ENCODE measurements at places on chromosomes 5 and 9.
A peak's percentile ranks its signal among the peaks of the same experiment; 100 is the strongest.

GRCh38 chr9:92720807-92721535 lies 43.7 kb downstream of the BICD2 start:
- no peak for DNase-seq

DNA sequence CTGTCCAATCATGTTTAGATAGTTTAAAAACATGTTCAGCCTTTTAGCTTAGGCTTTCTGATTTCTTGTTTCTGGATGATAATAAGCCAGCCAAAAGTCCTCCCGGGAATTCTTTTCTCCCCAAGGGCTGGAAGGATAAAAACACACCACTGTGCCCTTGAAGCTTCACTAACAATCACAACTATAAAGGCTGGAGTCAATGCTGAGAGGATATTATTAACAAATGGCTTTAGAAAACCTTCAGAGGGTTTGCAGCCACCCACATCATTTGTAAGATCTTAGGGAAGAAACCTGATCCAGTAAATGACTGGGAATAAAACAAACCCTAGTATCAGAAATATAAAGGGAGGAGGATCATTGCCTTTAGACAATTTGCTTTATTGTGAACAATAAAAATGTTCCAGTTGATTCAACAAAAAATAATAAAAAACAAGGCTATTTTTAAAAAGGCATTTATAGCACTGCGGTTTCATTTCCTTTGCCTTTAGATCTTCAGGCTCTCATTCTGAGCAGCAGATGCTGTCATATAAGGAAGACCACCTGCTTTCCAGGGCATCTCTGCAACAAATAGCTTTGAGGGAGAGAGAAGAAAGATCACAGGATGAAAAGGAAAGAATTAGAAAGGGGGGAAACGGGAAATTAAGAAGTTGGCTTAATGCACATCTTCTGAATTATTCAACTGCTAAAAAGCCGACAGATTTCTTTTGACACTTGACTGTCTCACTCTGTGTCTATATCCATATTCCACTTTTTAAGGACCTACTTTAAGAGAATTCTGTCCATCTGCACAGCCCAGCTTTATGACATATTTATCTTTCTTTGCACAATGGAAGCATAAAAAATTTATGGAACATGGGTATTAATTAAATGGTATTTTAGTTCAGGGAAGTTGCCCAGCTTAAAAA lies 277.2 kb upstream of the SLC24A2 start:
- no peak for DNase-seq

- no peak for DNase-seq
These were observed 1043.2 kb upstream of the WWC1 start for GRCh38 chr5:167248257-167248656.

GRCh38 chr5:5331848-5332247 lies 90.6 kb upstream of the ICE1 start:
- DNase-seq, result peak; percentile 75

GRCh38 chr5:141517880-141518617 lies 29.2 kb downstream of the PCDHGC5 start:
- no peak for DNase-seq

DNA sequence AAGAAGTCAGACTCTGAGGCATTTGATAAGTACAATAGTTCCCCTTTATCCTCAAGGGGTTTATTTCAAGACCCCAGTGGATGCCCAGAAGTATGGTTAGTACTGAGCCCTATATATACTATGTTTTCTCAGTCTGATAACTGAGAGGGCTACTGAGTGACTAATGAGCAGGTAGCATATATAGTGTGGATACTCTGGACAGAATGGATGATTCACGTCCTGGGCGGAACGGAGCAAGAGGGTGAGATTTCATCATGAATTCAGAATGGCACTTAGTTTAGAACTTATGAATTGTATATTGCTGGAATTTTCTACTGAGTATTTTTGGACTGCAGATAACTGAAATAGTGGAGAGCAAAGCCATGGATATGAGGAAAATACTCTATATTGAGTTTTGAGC lies 457.6 kb downstream of the PLK2 start:
- DNase-seq, result no peak

DNA sequence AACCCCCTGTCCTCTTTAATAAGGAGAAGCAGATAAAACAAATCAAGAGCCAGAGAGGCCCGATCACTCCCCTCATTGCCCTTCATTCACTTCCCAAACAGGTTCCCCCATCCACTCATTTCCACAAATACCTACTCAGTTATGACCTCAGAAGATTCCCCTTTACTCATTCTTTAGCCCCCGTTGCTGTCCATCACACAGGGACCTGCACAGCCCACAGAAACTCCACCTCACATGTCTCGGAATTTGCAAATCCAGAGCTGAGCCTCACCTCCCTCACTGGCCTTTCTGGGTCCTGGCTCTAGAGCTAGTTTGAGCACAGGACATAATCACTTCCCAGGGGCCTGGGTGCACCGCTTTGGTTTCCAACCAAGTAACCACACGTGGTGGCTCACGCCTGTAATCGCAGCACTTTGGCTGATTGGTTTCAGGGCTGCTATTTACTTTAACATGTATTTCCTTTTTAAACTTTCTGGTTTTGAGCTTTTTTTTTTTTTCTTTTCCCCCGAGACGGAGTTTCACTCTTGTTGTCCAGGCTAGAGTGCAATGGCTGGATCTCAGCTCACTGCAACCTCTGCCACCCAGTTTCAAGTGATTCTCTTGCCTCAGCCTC lies 17.8 kb downstream of the ATP6V0E1 start:
- DNase-seq, result no peak

DNA sequence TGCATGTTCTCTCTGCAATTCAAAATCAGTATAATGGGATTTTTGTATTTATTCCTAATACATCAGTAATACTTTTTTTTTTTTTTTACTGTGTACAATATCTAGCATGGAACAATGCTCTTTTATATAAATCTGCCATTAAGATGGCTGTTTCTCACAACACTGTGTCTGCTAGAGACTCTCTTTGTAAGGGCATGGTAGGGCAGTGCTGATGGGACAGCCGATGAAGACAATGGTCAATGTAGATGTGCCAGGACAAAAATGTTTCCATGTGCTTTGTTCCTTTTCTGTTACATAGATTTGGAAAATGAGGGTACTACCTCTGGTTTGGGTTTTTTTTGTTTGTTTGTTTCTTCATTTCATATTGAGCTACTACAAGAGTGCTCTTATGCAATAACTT lies 95.3 kb upstream of the ITGA2 start:
- DNase-seq, result no peak

- no peak for DNase-seq
These were observed 462.9 kb downstream of the SEMA5A start for GRCh38 chr5:9082996-9083395.

GRCh38 chr9:21777701-21778100 lies 24.7 kb upstream of the MTAP start:
- DNase-seq, result no peak

DNA sequence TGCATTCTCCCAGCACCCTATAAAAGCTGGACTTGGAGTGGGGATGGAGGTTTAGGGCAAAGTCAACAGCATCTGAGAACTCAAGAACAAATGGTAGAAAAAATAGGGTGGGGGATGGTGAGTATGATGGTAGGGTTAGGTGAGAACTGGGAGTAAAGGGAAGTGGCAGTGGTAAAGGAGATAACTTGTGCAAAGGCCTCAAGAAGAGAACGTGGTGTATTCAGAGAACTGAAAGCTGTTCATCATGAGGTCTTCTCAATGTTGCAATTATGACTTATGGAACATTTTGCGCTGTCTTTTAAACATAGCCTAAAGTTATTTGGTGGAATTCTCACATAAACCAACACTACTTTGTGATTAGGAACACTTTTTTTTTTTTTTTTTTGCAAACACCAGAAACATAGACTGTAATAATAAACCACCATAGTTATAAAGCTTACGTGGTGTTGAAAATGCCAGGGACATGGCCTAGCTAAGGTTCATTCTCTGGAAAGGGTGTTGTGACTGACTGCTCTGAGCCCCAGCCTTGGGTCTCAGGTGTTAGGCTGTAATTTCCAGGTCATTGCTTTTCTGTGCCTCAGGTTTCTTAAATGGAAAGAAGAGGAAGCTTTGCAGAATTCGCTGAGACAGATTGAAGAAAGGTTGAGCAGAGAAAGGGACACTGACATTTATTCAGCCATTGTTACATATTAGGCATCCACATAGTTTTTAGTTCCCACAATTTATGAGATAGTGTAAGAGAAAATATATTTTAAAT lies 19.2 kb upstream of the TXNDC8 start:
- DNase-seq, result no peak

- no peak for DNase-seq
These were observed 10.6 kb downstream of the TMEM167A start for GRCh38 chr5:83066548-83067110.

- no peak for DNase-seq
These were observed 28.7 kb downstream of the XPA start for GRCh38 chr9:97668485-97668884.

- DNase-seq, result no peak
These were observed 71.1 kb upstream of the LRRTM2 start for GRCh38 chr5:138946241-138946623.

DNA sequence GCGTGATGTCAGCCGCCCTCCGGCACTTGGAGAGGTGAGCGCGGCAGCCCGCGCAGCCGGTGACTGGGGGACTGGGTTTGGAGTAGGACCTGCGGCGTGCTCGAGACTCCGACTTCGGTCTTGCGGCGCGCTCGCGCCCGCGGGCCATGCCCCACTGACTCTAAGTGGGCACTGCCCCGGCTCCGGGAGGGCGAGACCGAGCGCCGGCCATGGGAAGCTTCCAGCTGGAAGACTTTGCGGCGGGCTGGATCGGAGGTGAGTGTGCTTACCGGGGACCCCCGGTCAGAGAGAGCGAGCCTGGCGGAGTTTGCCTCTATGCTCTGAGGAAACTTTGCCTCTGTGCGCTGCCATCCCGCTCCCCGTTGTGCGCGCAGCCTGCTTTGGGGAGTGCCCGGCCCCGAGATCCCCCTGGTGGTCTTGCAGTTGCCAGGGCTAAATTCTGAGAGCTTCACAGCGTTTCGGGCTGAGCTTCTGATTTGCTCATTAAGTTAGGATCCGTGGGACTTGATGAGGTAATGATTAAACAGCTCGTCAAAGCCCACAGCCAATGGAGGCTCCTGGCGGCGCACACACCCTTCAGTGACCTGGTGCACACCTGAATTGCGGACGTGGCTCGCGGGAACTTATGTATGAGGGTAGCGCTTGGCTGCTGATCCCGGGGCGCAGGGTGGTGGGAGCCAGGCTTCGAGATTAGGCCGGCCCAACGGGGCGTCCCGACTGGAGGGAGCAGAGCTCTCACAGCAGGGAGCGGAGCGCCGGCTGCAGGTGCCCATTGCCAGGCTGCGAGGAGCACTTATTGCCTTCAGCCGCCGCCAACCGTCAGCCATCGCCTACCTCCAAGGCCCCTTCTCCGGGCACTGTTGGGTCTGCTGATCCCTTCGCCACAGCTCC lies at the start of gene SLC25A48:
TSS of gene SLC25A48 (plus strand) at position 25 of the 891 bp plus-strand sequence. CDS start at position 210, 185 bp downstream.
- peak; percentile 17 for DNase-seq

DNA sequence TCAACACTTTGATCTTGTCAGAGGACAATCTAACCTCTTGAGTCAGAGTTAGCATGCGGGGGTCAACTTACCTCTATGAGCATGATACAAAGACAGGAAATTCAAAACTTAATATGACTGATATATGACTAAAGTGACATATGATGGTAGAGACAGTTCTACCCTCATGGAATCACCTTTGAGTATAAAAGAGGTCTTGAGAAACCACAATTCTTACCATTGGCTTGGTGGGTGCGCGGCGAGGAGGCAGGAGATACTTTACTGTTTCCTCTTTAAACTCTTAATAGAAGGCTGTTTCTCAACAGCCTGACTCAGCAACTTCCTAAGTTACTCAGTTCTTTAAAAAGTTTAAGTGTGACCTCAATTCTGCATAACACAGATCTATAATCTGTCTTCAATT lies 372.8 kb downstream of the KIAA0825 start:
- DNase-seq, result no peak

GRCh38 chr9:100071271-100071670 lies 27.5 kb downstream of the ERP44 start:
- DNase-seq, result no peak
